ENCODE measurements at places on chromosomes 7 and 10. TPM values are rescaled to one million over a fixed set of nuclear protein-coding genes. Genes with fewer than 3 reads are reported as not detected.

PRPS1L1 gene
- total RNA-seq: not detected

STEAP1 gene
- 1.4 TPM for total RNA-seq

DNA sequence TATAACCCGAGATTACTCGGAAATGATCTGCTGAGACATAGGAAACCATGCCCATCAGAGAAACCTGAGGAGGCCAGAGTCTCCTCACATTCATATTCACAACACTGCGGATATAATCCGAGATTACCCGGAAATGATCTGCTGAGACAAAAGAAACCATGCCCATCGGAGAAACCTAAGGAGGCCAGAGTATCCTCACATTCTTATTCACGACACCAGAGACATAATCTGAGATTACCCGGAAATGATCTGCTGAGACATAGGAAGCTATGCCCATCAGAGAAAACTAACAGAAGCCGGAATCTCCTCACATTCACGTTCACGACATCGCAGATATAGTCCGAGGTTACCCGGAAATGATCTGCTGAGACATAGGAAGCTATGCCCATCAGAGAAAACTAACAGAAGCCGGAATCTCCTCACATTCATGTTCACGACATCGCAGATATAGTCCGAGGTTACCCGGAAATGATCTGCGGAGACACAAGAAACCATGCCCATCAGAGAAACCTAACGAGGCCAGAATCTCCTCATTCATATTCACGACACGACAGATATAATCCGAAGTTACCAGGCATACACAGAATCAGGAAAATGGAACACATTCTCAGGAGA, 422.3 kb upstream of the AKR1E2 start:
- no peak for DNase-seq

GRCh38 chr10:80487421-80487785, 33.3 kb downstream of the TSPAN14 start:
- DNase-seq: no peak

GRCh38 chr7:116356979-116357378, 142.6 kb upstream of the CAV2 start:
- peak; percentile 78 for DNase-seq

Measured in dermis microvascular lymphatic vessel endothelial cell (primary cell).